Hair follicle dermal papilla cell (primary cell): ENCODE measurements at places on chromosomes 13 and 19. TPM values are rescaled to one million over a fixed set of nuclear protein-coding genes. Genes with fewer than 3 reads are reported as not detected.

The COX7A1 gene
- total RNA-seq: 13.3 and 14.1 TPM in 2 replicates

The ZNF154 gene
- total RNA-seq: 6.0 and 7.6 TPM in 2 replicates

The SBSN gene
- 0.65 and 1.6 TPM in 2 replicates for total RNA-seq

The SCGB2B2 gene
- total RNA-seq: 0.16 and 0.24 TPM in 2 replicates

The TSSK6 gene
- 1.3 and 2.2 TPM in 2 replicates for total RNA-seq

The LYPD5 gene
- 0.24 and 0.65 TPM in 2 replicates for total RNA-seq

The FARP1 gene
- total RNA-seq: 48.5 and 78.7 TPM in 2 replicates

The ZNF835 gene
- 0.49 and 0.97 TPM in 2 replicates for total RNA-seq

The ATXN8OS gene
- total RNA-seq: not detected in 2 replicates

The ADGRL1 gene
- total RNA-seq: 4.9 and 5.1 TPM in 2 replicates

The ZC3H4 gene
- total RNA-seq: 21.1 and 21.3 TPM in 2 replicates

The CEACAM20 gene
- total RNA-seq: not detected in 2 replicates

The RTBDN gene
- not detected in 2 replicates for total RNA-seq

The KRI1 gene
- total RNA-seq: 5.8 and 7.9 TPM in 2 replicates

The TEX101 gene
- not detected in 2 replicates for total RNA-seq

The NLRP11 gene
- total RNA-seq: under 0.01 TPM in 1 of 2 replicates, not detected in the other

The TNNI3 gene
- not detected in 2 replicates for total RNA-seq

The ACP7 gene
- total RNA-seq: 0.36 and 1.1 TPM in 2 replicates

The ZFP14 gene
- total RNA-seq: 2.4 and 2.9 TPM in 2 replicates

The PRR22 gene
- total RNA-seq: 0.49 and 1.1 TPM in 2 replicates

The CD70 gene
- total RNA-seq: not detected in 2 replicates
